Epithelial cell of prostate (primary cell): ENCODE measurements at places on chromosomes 7 and 10.
A peak's percentile ranks its signal among the peaks of the same experiment; 100 is the strongest.

DNA sequence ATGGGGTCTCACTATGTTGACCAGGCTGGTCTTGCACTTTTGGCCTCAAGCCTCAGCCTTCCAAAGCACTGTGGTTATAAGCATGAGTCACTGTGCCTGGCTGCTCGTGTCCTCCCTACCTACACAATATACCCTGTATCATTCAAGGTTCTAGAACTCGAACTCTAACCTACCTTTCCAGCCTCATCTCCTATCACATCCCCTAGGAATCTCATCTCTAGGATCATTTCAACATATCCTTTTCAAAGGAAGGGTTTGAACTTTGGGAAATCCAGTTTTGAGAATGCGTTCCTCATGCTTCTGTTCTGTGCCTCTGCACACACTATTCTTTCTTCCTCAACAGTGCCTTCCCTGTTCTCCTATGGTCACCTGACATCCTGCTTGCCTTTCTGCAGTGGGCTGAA, 87.8 kb upstream of the RHEB start:
- no peak for DNase-seq

DNA sequence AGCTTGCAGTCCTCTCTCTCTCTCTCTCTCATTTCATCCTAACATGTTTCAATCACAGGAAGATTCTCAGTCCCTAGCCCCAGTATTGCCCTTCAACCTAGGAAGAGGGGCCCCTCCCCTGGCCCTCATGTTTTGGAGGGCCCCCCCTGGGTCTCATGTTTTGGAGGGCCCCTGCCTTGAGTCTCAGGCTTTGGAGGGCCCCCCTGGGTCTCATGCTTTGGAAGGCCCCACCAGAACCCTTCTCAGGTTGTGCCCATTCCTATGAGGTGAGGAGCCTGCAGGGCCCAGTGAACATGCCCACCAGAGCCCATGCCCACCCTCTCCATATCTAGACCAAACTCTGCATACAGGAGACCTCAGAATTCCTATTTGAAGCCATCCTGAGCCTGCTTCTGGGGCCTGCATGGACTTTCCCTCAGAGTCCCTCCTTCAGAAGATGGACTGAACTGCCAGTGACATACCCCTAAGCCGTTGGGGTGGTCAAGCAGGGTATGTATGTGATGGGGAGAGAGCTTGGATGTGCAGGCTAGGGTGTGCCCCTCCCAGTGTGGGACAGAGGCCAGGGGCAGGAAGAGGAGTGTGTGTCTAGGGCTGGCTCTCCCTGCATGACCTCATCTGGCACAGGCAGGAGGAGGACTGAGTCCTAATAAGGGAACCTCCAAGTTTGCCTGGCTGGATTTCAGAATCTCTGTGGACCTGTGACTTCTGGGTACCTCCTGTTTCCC, 8.1 kb upstream of the VDAC2 start:
- DNase-seq: no peak

GRCh38 chr7:20026762-20027161, 190.4 kb downstream of the MACC1 start:
- no peak for DNase-seq

DNA sequence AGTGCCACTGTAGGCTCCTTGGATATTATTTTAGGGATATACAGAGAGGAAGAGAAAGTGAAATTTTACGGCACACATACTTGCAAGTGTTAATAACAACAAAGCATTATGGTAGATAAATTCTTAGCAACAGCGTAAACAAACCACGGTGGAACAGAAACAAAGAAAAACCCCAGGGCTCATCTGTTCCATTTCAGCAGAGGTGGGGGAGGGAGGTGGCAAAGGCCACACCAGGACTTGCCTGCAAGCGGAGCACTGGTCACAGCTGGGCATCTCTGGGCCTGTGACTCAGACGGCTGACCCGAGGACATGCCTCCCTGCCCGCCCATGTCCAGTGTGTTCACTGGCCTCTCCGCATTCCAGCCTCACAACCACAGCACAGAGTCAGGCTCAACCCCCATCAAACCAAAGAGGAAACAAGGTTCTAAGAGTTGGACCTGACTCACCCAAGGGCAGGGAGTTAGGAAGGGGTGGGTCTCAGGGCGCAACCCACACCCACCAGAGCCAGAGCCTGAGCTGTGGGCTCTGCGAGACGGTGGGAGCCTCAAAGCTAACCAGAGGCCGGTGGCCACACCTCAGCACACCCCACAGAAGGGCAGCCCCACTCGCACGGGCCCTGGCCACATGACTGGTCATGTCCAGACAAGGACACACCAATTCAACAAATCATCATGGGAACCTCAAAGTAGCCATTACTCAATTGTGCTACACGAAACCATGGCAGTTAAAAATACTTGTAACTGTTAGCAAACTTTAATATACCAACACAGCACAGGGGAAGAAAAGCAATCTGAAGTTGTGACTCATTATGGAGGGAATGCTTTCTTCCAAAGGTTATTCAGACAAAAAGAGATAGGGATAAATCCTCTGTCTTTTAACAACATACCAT, 10.7 kb downstream of the ESYT2 start:
- DNase-seq: peak; percentile 78

DNA sequence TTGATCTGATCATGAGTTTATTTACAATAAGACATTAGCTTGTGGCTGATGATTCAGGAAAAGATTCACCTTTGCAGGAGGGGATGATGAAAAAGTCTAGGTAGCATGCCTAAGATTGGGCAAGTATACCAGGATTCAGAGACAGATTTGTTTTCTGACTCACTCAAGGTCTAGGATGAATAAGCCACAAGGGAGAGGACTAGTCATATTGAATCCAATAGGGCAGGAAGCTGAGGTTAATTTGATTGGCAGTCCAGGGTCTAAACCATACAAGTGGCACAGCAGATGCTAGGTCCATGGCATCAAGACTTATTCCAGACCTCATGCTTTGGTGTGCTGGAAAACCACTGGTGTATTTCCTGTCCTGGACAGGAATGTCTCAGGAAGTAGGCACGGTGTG, 1133.4 kb downstream of the XPNPEP1 start:
- peak; percentile 68 for DNase-seq

GRCh38 chr10:119449760-119450461, 92.6 kb downstream of the RGS10 start:
- no peak for DNase-seq

DNA sequence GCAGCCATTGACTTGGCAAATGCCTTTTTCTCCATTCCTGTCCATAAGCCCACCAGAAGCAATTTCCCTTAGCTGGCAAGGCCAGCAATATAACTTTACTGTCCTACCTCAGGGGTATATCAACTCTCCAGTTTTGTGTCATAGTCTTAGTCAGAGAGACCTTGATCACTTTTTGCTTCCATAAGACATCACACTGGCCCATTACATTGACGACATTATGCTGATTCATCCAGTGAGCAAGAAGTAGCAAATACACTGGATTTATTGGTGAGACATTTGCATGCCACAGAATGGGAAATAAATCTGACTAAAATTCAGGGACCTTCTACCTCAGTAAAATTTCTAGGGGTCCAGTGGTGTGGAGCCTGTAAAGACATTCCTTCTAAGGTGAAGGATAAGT, 649.7 kb upstream of the ANKRD30A start:
- no peak for DNase-seq

DNA sequence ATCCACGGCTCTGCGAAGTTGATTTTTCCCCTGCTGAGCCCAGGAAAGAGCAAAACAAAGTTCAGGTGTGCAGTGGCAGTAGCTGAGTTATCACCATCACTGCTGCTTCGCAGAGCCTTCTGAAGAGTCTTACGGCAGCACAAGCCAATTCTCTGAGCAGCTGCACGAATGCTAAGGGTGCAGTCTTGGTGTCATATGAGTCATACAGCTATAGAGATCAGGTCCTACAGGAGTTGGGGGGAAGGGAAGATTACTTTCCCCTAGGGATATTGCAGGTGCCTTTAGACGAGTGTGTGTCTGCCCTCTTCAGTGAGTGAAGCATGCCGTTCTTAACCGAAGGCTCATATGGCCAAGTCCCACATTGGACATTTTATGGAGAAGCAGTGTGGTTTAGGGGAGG, 227.8 kb downstream of the CELF2 start:
- DNase-seq: no peak

DNA sequence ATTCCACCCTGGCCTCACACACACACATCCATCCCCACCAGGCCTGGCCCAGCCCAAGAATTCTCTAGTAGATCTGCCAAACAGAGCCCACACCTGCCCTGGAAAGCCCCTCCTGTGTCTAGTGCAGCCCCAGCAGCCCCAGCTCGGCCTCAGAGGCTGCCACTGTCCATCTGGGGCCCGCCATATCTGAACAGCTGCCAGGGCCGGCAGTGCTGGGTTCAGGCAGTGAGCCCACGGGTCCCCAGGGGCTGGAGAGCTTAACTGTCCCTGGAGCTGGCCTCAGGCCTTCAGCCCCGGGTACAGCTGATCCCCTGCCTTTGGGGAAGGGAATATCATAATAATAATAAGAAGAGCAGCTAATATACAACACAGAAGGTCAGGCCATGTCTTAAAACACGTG, 574 bp downstream of the MYL10 start:
- DNase-seq: no peak

DNA sequence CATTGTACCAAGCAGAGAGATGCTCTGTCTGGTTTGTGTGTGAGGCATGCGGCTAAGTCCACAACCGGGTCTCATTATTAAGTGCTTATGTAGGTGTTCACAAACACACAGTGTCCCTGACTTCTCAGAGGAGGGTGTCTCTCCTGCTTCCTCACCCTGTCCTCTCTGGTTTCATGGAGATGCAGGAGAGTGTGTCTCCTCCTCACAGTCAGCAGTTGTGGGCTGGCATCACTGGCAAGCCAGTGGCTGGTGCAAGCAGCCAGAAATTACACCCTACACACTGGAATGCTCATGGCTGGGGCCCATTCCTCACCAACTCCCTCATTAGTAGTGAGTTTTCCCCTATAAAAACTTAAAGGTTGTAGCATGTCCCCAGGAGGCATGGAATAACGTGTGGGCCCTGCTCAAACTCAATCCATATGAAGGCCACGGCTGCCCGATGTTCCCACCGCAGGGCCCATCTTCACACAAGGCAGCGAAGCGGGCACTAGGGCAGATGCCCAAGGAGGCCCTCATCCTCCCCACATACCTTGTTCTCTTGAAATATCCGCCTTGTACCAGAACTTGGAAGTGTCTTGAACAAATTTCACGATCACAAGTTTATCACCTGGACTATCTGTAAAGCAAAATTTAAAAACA, 280.1 kb downstream of the TNS3 start:
- no peak for DNase-seq

GRCh38 chr7:155728116-155728515, 83.7 kb downstream of the RBM33 start:
- no peak for DNase-seq

GRCh38 chr10:93799155-93799708, 41.5 kb downstream of the LGI1 start:
- DNase-seq: no peak

DNA sequence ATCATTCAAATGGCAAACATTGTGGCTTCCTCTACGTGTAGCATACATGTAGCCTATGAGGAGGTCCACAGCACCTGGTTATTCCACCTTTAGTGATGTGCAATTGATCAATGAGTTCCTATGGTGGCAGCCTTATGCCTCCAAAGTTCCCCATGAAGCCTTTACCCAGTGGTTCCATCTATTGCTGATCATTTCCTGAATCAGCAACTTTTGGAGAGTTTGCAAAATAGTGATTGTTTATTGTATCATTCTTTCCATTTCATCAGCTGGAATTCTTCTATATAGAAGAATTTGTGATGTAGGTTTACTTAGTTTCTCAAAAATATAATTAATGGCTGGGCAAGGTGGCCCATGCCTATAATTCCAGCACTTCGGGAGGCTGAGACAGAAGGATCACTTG, 380.2 kb upstream of the MKI67 start:
- no peak for DNase-seq

- DNase-seq: no peak
Observed at GRCh38 chr7:44111761-44112160, 7.6 kb downstream of the AEBP1 start.

DNA sequence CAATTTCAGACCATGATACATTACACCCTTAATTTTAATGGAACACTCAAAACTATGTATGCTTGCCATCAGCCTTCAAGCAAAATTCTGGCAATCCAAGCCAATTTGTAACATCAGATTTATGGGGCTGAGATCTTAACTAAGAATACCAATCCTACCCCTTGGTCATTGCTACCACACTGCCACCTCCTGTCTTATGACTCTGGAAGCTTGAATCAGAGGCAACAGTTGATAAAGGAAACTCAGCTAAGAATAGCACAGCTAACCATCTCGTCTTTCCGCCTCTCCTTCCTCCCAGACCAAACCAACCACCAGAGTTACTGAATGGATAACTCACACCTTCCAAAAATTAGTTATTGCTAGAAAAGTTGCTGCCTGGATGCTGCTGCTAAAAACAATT, 7.4 kb downstream of the IGF2BP3 start:
- DNase-seq: no peak

DNA sequence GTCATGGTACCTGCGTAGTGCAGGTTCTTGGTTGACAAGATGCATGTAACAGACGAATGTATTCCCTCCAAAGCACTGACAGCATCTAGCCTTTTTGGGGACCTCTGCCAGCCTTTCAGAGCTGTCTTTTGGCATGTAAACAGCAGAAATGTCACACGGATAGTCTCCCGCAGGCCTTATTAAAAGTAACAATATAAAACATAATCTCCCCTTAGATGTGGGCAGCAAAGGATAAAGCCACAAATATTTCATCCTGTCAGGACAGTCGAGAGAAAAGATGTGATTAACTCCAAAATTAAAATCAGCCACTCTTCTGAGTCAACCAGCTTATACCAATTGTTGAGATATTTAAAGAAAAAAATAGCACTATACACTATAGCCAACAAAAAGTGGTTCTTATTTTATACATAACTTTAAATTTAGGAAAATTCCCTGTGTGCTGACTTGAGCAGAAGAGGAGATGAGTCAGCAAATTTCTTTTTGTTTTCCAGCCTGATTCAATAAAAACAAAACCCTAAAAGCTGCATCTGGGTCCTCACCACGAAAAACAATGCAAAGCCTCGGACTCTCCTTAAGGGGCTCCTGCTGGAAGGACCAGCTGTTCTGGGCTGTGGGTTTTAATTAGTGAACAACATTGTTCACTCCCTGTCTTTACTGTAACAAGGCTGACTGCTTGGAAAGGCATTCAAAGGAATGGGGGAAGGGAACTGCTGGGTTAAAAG, 240.2 kb downstream of the ADAM12 start:
- DNase-seq: no peak

DNA sequence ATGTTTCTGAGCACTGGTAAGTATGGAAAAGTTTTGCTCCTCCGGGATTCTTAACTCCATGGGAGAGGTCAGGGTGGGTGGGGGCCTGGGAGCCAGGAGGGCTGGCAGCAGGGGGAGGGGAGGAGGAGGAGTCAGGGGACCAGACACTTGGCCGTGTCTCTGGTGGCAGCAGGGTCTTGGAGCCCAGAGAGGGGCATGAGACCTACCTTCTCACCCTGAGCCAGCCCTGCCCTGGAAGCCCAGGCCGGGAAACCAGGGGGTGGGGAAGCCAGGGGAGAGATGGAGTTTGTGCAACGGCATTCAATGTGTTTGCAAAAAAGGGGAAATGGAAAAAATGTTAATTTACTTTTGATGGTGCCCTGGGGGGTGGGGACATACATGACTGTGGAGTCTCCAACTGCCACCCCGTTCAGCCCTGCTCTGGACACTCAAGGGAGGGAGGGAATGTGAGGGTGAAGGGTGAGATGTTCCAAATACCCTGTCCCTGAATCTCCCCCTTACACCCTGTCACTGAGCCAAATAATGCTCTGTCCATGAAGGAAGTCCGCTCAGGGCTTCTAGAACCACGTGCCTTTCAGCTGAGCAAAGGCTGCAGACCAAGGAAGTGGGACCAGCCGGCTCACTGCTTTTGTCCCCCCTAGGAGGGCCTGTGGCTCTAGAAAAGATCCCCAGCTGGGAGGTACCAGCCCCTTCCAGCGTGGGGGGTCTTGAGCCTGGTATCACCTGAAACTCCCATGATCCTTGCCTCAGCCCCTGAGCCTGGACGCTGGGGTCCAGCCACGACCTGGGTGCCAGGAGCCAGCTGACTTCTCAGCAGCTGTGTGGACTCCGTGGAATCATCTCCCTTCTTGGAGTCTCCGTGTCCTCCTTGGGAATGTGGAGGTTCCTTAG, 48.3 kb downstream of the TMEM270 start:
- no peak for DNase-seq
